ENCODE measurements at places on chromosomes 12 and 14. TPM values are rescaled to one million over a fixed set of nuclear protein-coding genes. Genes with fewer than 3 reads are reported as not detected.

Gene ASCL1
- 8.2 TPM for total RNA-seq

Gene NPAS3
- total RNA-seq: 22.0 TPM

Gene SERPINA9
- not detected for total RNA-seq

Gene GARIN6
- total RNA-seq: not detected

Gene NFKBIA
- 46.5 TPM for total RNA-seq

Gene TAS2R7
- total RNA-seq: 0.41 TPM

Gene KRT82
- not detected for total RNA-seq

Gene SLC4A8
- 25.3 TPM for total RNA-seq

Gene KLRF1
- not detected for total RNA-seq

Data from frontal cortex (tissue), 4 donors.